ENCODE measurements at places on chromosomes 5 and 9. TPM values are rescaled to one million over a fixed set of nuclear protein-coding genes. Genes with fewer than 3 reads are reported as not detected.

Gene SEMA6A
- 0.92 TPM for total RNA-seq

Gene CDH9
- total RNA-seq = not detected

Gene TGFBI
- 0.84 TPM for total RNA-seq

Gene NOXA1
- total RNA-seq = 0.82 TPM

Gene SCGB3A2
- not detected for total RNA-seq

Gene C9orf153
- 0.73 TPM for total RNA-seq

Gene TPPP
- total RNA-seq = 0.08 TPM

Gene OSMR
- 0.08 TPM for total RNA-seq

Gene SEC16A
- total RNA-seq = 76.6 TPM

Gene MUSK
- total RNA-seq = not detected

Gene TMEM171
- 0.26 TPM for total RNA-seq

Gene SLC27A6
- total RNA-seq = not detected

Gene SIT1
- total RNA-seq = 21.8 TPM

Gene PCDHA9
- total RNA-seq = not detected

Gene SPATA6L
- 0.30 TPM for total RNA-seq

Gene ARSK
- 4.2 TPM for total RNA-seq

Gene ADAMTS19
- total RNA-seq = 0.14 TPM

Gene ZNF169
- total RNA-seq = 4.7 TPM

Gene OR1Q1
- total RNA-seq = not detected

Gene EFNA5
- 0.24 TPM for total RNA-seq

Gene ARL14EPL
- not detected for total RNA-seq

Gene SGCD
- not detected for total RNA-seq

Gene IL12B
- not detected for total RNA-seq

Gene WNT8A
- not detected for total RNA-seq

Gene KCTD16
- total RNA-seq = not detected

Gene SLCO6A1
- not detected for total RNA-seq

Gene COL27A1
- 1.4 TPM for total RNA-seq

Gene CDH12
- total RNA-seq = not detected

Gene OBP2B
- total RNA-seq = not detected

Measured in activated T-cell treated with anti-CD3 and anti-CD28 coated beads, Interleukin-2, amount 50 U/mL, for 4 hours (primary cell).